ENCODE measurements at places on chromosomes 12 and 14.
A peak's percentile ranks its signal among the peaks of the same experiment; 100 is the strongest.

DNA sequence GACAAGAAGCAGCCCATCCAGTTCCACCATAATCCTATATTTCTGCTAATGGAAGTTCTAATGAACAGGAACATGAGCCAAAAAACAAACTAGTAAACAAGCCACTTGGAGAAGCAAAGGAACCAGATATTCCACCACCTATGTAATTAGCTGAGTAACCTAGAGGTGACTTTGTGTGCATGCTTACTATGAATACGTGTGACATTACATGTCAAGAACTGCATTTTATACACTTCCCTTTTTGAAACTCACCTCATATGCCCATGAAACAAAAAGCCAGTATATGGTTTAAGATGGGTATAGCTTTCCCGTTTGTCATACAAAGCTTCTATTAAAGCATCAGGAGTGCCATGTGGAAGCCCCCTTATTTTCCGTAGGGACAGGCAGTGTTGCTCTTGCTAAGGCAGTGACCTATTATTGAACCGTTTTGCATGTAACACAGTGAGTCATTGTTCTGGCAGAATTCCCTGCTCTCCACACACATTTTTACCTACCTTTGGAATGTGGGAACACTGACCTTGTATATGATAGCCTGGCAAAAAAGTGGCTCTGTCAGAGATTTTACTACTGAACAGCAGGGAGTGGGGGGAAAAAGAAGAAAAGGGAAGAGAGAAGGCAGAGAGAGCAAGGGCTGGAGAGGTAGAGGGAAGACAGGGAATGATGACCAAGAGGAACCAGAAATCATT is 34.8 kb upstream of the FRMD6 start:
- DNase-seq, result peak; percentile 74

GRCh38 chr12:24230061-24230701 is 280.7 kb upstream of the SOX5 start:
- no peak for DNase-seq

DNA sequence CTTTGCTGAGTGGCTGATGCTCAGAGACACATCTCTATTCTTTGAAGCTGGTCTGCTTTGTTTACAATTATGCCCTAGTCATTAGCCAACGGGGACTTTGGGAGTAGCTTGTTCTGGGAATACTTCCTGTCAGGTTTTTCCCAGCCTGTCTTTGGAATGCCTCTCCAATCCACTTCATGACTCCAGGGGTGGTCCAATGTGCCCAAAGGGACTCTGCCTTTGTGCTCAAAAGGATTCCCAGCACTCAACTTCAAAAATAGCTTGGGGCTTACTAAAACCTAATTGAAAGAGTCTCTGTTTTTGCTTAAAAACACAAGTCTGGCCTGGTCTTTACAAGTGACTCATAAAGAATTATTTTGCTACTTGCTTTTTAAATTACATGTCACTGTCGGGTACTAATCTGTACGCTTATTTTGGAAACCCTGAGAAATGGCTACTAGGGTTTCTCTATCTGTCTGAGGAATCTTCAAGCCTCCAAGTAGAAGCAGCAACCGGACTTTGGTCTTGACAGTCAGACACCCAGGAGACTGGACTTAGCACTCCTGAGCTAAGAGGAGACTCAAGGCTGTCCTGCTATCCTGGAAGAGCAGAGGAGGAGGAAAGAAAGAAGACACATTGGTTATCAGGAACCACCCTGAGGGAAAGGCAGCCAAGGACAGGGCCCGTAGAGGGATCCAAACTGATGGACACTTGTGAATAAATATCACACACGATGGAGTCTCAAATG is 20.7 kb downstream of the PHLDA1 start:
- no peak for DNase-seq

- DNase-seq, result peak; percentile 9
Measured at GRCh38 chr12:119695034-119695433, 27.1 kb downstream of the PRKAB1 start.

DNA sequence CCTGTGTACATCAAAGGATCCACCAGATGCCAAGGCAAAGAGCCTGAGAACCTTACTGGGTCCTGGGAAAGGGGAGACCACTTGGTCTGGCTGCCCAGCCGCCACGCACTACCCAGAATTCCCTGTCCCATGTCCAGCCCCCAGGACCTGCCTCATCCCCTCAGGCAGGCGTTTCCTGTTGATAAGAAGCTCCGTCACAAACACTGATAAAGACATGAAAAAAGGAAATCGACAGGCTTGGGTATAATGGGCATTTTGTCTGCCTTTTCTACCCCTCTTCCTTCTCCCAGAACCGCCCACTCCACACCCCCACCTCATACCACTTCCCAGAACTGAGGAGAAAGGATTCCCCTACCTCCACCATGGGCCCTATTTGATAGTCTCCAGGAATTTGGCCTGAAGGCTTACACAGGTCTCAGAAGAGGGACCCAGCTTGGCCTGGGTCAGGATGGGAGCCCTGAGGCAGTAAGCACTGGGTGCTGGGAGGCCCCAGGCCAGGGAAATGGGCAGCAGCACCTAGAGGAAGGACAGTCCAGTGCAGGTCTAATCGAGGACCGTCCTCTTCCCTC is 18.8 kb downstream of the ACVRL1 start:
- DNase-seq, result no peak

Data from AG08395 (cell line).